NCI-H2171 treated with DMSO at 0.1 percent for 48 hours (cell line): ENCODE measurements at places on chromosomes 7 and 10.

DNA sequence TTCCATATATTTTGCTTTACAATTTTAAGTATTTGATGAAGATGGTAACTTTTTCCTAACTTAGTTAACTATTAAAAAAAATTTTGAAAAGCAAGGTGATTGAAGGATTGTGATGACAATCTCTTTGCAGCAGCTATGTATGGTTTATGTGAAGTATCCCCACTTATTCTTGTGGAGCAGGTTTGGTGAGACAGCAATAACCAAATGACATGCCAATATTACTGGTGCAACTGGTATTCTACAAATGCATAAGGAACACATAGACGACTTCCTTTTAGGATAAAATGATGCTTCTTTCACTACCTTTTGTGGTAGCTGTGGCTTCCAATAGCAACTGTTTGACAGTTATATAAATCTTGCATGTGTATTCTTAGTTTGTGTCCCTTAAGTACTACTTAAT, 465.3 kb downstream of the PLXDC2 start:
- no peak for DNase-seq

DNA sequence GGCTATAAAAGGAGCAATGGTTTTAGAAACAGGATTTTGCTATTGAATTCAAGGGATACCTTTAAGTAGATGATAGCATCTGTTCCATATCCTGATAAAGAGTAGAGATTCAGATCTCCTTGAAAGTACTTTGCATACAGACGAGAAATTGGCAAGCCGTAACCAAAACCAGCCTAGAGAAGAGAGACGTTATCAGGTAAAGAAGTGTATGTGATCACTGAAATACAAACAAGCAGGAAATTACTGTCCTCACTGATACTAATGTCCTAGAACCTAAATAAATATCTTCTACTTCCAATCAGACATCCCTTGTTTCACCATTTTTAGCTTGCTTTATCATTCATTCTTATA, 9.4 kb downstream of the PDK4 start:
- DNase-seq, result no peak

DNA sequence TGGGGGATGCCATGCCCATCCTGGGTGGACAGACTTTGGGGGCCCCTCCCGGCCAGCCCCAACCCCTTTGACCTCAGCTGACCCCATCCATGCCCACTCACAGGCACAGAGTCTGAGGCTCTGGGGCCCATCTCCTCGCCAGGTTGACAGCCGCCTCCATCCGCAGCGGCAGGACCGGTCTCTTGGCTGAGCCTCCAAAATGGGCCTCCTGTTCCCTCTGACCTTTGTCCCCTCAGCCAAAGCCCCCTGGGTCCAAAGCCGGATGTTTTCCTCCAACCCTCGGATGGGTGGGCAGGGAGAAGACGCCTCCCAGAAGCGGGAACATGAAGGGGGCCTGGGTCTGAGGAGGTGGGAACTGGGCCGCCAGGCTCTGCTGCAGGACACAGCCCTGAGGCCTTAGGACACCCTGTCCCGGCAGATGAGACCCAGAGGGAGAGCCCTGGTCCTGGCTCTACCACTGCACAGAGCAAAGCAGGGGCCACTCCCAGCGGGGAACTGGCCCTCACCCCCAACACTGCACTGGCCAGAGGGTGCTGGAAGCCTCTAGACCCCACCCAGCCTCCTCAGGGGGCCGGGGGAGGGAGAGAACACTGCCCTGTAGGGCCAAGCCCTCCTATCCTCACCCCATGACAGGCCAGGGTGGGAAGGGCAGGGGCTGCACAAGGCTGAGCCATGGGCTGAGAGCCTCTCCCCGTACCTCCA, 12.6 kb downstream of the PDGFA start:
- no peak for DNase-seq

GRCh38 chr10:74328388-74328787, 177.4 kb downstream of the ADK start:
- DNase-seq, result no peak

- DNase-seq, result no peak
These were observed 33.7 kb downstream of the BAMBI start for GRCh38 chr10:28711041-28711440.
